A549 (cell line): ENCODE measurements at places on chromosomes 3 and 15.

DNA sequence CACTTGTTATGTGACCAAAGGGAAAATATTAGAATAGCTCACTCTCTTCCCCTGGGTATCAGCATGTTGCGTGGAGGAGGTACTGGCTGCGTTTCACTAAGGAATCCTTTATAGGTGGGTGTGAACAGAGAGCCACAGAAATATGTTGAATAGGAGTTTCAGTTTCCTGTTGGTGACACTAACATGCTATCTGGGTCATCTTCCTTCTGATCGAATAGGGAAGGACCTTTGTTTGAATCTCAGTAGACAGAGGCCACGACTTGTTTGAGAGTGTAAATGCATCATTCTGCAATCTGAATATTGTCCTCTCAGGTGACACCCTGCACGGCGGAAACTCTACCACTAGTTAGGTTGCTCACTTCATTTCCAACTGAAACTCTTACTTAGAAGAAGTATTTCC lies 157.9 kb upstream of the SLC2A2 start:
- no peak for DNase-seq

DNA sequence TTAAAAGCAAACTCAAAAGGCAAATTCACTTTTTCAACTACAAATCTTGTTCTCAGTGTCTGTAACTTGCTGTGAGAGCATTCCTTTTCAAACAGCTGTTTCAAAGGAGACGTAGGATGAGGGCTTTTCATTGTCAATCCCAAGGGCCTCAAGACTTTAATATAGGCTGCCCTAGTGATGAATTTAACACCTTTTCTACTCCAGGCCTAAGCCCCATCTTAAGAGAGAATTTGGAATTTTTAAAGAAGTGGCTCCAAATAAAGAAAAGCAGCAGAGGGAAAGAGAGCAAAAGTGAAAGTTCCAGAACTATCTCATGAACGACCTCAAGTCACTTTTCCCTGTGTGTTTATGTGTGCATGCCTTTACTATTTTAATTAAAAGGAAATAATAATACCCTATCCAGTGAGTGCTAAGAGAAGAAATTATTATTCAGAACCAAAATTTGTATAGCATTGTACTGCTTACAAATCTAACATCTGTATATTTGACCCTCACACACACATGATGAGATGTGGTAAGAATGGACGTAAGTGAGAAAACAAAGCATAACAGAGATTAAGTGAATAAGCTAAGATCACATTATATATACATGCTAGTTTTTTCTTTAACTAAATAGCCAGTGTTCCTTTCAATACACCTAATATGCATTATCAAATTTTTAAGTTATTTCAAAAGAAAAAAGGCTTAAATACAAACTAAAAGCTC lies 196.4 kb downstream of the VGLL3 start:
- no peak for DNase-seq

DNA sequence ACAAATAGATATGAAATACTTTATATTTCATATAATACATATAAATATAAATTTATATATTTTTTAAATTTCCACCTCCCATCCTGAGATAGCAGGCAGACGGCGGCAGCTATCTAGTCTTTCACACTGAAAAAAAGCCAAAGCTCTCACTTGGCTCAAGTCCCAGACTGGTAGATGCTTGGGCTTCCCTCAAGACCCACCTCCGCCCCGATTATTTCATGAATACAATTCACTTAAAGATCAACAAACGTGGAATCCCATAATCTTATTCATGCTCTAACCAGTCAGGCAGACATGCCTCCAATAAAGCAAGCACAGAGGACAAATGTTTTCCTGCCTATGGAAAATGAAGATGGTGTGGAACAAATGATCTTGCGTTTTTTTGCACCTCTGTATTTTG lies 275.9 kb upstream of the NR2F2 start:
- DNase-seq, result no peak

- no peak for DNase-seq
These were observed 173.0 kb downstream of the TIGIT start for GRCh38 chr3:114466816-114467215.

DNA sequence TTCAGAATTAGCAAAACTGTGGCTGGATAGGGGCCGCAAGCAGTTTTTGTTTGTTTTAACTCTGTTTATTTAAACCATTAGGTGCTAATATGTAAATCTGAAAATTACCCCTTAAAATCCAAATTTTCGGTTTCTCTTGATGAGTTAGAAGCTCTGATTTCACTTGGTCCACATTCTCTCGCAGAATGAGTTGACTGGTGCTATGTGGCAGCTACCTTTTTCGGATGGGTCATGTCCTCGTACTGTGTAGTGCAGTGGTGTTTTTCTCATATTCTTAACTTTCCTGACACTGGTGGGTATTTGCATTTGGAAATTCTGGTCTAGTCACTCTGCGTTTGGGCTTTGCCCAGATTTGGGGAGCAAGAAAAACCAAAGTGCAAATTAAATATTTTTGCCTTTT lies 87.1 kb downstream of the DIPK2A start:
- no peak for DNase-seq

GRCh38 chr3:69762768-69763229 lies 23.5 kb downstream of the MITF start:
- DNase-seq, result no peak

DNA sequence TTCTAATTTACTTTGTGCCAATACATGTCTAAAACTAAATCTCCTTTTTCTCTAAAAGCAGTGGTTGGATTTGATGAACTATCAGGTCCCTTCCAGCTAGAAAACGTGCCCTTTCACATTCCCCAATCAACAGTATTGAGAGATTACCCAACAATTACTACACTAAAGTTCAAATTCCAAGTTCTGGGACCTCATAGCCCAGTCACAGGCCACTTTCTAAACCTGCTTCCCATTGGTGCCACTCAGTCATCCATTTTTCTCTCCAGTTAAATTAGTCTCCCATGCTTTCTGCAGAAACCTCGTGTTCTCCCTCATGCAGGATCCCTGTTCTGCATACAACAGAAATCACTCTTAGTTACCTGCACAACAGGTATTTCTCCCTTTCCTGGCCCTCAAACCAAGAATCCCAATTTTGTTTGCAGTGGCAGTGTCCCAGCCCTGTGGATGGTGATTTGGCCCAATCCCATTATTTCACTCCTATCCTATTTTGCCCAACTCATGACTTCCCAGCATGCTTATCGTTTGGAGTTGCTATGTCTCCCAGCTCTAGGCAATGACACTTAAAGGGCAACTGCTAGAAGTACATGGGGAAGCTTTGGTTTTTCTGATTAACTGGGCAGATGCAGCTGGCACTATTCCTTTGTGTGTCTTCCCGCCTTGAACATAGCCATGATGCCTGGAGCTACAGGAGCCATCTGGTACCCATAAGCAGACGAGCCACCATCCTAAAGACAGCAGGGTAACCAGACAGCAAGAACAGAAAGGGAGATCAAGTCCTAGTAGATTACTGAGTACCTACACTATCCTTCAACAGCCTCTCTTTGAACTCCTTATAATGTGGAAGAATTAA lies 224.2 kb downstream of the MINAR1 start:
- DNase-seq, result no peak

GRCh38 chr3:124526601-124527000 lies 203.7 kb upstream of the UMPS start:
- DNase-seq, result no peak

DNA sequence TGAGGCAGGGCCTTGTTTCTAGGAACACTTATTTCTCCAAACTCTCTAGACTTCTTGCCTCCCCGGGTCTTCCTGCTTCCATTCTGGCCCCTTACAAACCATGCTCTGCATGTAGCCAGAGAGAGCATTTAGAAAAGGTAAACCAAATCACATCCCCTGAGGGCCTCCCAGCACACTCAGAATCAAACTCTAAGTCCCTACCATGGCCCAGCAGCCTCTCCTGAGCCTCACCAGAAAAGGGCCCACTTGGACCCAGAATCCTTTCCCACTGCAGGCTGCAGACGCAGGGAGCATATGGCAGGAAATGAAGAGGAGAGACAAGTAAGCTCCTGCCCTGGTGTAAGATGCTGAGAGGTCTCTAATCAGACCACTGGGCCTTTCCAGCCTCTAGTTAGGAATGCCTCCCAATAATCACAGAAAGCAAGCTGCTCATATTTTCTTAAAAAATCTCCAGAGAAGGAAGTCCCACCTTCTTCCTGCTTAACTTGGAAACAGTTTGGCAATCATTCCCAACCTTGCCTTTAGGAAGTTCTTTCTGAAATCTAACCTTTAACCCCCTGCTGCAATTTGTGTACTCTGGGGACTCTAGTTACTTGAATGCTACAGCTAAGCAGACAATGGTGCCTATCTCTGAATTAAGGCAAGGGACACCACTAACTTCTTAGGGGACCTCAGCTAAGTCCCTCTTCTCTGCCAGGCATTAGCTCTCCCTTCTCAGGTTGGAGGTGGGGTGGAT lies 4.2 kb downstream of the AMOTL2 start:
- DNase-seq, result no peak

- no peak for DNase-seq
These were observed 492.6 kb downstream of the TUSC7 start for GRCh38 chr3:117201901-117202774.

GRCh38 chr3:126525091-126525852 lies 1.3 kb downstream of the CHST13 start:
- DNase-seq, result no peak

- no peak for DNase-seq
These were observed 143.6 kb upstream of the EOMES start for GRCh38 chr3:27865731-27866130.

GRCh38 chr3:104819333-104819732 lies 547.4 kb upstream of the ALCAM start:
- no peak for DNase-seq

GRCh38 chr15:74785194-74786032 lies 3.5 kb downstream of the CSK start:
- DNase-seq, result no peak

- no peak for DNase-seq
These were observed 105.1 kb downstream of the GHSR start for GRCh38 chr3:172343117-172343516.

DNA sequence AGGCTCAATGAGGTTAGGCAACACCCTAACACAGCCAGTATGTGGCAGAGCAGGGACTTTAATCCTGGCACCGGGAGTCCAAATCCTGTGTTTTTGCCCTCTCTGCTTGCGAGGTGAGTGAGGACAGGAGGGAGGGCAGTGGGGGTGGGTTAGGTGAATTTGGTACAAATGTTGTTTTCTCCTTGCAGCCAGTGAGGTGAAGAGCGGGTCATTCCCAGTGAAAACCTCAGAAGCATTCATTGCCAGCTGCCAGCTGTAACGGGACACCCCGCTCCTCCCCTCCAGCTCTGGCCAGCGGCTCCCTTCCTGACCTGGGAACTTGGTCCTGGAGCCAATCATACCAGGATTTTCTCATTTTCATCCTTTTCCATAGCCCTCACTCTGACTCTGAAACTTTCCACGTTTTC lies 45.7 kb upstream of the RAB6B start:
- no peak for DNase-seq

DNA sequence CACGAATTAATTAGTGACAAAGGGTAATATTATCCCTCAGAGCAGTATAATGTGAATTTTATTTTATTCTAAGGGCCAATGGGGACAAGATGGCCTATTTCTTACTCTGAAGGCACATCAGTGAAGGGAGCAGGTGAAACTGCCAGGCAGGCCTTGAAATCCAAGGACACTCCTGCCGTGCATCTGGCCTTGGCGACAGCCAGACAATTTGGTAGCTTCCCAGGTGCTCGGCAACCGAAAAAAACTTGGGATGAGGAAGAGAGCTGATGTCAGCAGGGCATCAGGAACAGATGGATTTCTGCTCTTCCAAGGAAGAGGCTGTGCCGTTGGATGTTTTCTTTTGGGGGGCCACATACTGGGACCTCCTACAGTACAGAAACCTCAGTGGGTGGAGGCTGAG lies 83.2 kb upstream of the ADAMTSL3 start:
- DNase-seq, result no peak

DNA sequence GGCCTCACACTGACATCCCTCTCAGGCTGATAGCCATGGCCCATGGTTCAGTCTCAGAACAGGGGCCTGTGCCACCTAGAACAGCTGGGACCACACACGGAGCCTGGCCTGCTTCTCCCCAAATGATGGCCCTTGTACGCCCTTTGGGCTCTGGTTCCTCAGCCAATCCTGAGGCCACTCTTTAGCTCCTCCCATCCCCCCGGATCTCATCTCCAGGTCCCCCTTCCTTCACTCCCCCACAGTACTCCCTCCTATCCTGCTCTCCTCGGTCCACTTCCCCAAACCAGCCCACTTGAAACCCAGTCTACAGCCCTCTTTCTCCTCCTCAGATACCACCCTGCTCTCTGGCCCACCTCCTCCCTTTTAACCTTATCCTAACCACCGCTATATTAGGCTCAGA lies 17.8 kb upstream of the ZFYVE19 start:
- DNase-seq, result no peak

DNA sequence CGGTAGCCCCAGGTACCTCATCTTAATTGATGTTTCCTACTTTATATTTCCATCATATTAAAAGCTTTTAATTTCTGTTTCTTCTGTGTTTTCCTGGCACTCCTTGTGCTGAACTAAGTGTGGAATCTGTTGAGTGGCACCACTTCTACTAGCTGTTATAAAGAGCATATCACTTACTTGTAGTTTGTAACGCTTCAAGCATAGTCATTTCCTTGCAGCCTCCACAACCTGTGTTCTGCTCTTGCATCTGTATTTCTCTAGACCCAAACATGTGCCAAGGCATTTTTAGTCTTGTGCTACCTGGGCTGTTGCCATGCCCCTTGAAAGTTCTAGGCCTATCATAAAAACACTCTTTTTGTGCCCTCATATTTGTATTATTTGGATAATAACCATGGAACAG lies 16.0 kb downstream of the ZNF654 start:
- no peak for DNase-seq

- DNase-seq, result no peak
These were observed 1.1 kb downstream of the HES1 start for GRCh38 chr3:194137008-194137505.

DNA sequence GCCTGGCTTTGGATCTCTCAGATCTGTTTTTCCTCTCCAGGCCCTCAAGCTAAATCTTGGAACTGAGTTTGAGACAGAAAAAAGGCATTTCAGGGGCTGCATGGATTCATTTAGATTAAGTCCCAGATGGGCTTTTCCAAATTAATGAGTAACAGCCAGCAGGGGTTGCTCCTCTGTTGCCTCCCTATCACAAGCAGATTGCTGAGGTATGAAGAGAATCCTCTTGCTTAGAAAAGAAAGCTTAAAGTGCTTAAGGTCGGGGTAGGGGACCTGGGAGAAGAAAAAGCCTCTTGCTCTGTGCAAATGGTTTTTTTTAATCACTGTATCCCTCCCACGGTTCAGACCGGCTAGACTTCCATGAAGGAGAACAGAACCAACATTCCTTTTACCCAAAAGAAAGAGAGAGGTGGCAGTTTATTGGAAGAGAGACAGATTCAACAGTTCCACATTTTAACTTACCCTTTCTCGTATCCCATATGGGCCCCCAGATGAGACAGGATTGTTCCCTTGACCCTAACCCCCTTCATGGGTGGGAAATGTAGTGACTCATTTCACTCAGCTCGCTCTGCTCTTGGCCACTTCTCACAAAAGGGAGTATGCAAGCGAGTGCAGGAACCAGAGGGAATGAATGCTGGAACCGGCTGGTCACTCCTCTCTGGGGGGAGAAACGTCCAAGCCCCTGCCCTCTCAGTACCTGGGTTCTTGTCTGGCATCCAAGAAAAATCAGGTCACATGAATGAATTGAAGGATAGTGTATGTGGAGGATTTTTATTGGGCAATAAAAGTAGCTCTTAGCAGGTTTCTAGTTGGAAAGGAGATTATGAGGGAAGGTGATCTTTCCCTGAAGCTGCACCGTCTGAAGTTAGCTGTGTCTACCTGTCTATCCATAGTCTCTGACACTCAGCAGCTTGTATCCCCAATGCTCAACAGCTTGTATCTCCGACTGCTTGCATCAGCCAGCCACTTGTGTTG lies 745.2 kb downstream of the SI start:
- DNase-seq, result no peak

GRCh38 chr15:78922527-78922926 lies 22.3 kb downstream of the CTSH start:
- no peak for DNase-seq
